ENCODE measurements at places on chromosomes 3 and 15.

- no peak for DNase-seq
Observed at GRCh38 chr3:196708467-196708866, 3.6 kb downstream of the CEP19 start.

DNA sequence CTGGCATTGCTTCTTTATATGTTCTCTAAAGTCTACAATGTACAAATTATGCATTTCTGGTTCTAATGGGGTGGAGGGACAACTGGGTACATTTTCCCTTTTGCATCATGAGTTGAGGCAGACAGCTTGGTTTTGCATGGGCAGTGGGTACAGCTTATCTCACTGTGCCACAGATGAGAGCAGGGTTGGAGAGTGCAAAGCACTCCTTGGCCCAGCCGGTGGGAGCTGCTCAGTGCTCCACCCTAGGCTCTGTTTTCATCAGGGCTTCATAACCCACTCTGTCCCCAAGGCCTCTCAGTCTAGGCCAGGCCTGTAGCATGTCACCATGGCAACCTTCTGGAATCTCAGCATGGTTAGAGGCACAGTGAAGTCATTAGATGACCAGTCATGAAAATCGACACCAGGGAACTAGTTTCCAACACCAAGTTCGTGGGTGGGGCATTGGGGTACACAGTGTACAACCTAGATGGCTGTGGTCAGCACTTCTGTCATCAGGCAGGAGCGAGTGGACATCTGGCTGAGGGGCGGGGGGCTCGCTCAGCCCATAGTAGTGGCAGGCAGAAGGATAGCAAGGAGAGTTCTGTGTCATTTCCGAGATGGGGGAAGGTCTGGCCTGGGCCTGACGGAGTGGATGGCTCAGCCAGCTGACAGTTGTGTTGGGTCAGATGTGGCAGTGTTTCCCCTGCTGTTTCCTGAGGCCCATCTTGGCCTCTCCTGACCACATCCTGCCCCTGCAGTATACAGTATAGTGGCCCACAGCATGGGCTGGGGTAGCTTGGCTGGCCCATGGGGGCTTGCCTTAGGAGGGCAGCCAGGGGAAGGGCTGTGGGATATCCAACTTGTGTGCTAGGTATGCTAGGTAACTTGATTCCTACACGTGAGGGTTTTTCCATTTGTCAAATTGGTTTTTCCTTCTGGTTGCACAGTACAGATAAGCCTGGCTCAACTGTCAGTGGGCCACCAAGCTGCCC is 75.7 kb upstream of the PRR23C start:
- peak; percentile 6 for DNase-seq

DNA sequence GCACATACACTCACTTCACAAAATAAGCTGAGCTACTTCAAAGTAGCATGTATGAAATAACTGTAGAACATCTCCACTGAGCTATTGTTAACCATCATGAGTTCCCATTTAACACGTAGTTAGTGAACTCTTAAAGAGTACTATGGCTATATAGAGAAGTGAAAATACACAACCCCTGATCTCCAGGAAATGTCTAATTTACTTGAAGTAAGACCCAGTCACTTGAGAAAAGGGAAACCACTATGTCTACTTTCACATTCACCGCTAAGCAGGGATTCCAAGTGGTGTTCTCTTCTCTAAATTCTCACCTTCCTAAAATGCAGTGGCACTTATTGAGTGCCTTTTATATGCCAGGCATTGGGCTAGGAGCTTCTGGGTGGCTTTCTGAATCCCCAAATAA is 35.0 kb upstream of the COLQ start:
- no peak for DNase-seq

DNA sequence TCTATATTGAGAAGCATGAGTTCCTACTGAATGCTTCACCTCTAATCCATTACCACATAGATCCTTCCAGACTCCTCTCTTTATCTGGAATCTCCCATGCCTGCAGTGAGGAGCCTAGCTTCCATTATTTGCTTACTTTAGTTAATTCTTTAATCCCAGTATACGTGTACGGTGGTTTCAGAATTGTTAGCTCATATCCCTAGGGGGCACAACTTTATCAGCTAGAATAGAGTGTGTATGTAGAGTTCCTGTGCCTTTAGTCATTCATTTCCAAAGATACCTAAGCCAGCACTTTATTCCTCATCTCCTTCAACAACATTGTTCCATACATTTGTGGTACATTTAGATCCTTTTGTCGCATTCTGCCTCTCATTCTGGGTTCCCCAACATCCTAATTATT is 226.0 kb downstream of the TJP1 start:
- no peak for DNase-seq

DNA sequence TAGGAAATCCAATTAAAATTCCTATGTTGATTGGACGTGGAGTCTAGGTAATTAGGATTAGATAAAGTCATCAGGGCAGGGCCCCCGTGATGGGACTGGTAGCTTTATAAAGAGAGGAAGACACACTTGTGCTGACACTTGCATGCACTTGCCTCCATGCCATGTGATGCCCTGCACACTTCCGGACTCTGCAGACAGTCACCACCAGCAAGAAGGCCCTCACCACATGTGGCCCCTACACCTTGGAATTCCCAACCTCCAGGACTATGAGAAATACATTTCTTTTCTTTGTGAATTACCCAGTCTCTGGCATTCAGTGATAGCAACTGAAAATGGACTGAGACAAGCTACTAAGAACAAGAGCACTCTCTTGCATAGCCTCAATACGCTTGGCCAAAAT is 90.6 kb downstream of the CRYGS start:
- no peak for DNase-seq

DNA sequence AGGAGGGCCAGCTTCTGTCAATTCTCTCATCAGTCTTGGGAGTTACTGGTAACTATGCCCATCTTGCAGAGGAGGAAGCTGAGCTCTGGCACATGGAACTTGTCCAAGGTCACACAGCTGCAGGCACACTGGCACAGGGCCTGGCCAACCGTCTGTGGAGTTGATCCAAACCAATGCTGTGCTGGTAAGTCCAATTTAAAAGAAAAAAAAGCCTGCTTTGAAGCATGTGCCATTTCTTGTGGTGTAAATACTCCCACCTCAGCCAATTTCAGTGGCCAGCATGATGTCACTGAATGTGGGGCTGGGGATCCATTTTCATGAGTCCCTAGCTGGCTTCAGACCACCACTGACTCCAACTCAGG is 83.4 kb downstream of the CHSY1 start:
- DNase-seq = peak; percentile 8

DNA sequence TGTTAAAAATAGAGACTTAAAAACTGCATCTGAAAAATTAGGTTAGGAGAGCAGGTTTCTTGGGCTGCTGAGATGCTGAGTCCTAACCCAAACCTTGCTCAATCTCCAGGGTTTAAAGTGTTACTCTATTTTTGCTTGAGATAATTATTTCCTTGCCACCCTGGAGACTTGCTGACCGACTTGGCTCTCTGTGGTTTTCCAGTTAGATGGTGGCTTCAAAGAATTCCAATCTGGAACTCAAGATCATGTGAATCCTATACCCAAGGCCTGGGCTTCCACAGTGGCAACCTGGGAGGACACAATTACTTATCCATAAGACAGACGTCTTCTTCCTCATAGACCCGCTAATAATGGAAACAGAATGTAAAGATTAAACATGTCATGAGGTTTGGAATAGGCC is 47.7 kb downstream of the SUMF1 start:
- DNase-seq = no peak

DNA sequence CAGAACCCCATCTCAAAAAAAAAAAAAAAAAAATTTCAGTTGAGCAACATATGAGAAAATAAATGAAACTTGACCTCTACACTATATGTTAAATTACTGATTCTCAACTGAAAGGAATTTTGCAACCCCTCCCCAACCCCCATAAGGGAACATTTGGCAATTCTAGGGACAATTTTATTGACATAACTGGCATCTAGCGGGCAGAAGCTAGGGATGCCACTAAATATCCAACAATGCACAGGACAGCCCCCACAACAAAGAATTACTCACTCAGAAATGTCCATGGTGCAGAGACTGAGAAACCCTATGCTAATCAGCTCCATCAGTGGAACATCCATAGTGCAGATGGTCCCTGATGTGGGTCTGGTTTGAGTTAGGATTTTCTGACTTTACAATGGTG is 58.2 kb upstream of the OXTR start:
- DNase-seq = no peak

DNA sequence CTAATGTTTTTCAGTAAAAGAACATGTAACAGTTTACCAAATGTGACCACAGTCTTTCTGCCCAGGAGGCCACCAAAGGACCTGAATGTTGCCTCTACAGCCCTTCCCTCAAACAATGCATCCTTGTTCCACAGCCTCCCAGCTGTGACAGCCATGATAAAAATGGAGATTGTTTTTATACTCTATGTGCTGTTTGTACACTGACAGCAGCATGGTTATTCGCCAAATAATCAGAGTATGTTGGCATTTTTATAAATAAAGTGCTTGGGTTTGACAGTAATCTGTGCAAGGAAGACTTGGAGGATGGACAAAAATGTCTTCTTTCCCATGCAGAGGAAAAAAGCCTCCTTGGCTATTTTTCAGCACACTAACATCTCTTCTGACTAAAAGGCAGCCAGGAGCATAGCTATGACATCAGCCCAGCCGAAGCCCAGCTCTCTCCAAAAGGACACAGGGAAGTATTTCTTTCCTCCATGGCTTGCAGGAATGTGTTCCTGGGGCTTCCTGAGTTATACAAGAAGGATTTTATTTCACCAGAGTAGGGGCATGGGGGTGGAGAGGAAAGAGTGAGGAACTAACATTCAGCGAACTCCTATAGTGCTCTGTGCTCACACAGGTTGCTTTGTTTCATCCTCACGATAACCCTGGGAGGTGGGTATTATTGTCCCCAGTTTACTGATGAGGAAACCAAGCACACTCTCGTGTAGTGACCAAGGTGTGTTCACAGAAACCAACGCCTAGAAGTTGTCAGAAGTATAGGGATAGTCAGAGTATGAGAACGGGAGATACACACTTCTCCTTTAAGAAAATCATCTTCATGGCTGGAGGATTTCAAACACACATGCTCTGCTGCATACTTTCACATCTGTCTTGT is 339.7 kb downstream of the MECOM start:
- DNase-seq = no peak

DNA sequence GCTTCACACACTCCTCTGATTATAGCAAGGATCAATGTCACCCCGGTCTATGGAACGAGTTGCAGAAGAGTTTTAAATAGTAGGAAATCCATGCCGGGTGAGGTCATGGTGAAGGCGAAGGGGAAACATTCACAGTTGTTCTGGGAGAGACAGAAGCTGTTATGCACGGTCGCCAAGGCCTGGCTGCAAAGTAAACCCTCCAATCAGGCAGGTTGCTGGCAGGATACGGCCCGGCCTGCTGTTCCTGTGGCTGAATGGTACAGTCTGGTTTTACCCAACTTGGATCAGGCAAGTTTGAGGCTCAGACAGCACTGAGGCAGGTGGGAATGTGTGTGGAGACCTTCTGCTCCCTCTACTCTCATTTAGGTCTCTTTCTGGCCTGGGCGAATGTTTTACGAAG is 45.3 kb upstream of the ATP2B2 start:
- no peak for DNase-seq

DNA sequence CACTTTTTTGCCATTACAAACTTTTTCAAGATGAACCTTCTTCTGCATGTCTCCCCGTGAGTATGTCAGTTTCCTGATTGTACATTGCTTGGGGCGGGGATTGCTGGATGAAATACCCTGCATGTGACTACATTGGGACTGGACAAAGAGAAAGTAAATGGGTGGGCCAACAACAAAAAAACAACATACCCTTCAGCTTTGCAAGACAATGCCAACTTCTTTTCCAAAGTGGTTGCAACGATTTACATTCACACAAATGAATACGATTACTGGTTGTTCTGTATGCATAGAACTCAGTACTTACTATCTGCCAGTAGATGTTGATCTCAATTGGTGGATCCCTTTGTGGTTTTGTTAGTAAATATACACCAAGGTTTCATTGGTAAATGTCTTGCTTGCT is 908.4 kb downstream of the AGBL1 start:
- DNase-seq = no peak

GRCh38 chr3:128970740-128971047 is 23.2 kb downstream of the CFAP92 start:
- no peak for DNase-seq

- no peak for DNase-seq
Observed at GRCh38 chr3:56667973-56668579, 15.0 kb downstream of the TASOR start.

DNA sequence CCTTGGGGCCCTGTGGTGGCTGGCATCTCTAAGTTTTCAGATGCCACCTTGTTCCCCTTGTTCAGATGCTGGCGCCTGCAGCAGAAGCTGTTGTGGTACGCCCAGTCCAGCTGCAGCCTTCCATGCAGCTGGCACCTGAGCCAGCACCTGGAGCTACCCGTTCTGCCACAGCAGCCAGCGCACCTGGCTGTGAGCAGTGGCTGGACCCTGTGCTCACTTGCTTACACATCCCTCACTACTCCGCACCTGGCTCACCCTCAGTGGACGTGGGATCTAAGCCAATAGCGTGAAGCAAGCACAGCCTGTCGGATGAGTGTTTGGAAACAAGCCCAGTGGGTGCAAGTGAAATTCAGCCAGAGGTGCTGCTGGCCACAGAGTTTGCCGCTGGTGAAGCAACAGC is 607.5 kb upstream of the BCHE start:
- DNase-seq = no peak

- no peak for DNase-seq
Observed at GRCh38 chr3:34155666-34156065, 357.2 kb downstream of the PDCD6IP start.

- no peak for DNase-seq
Observed at GRCh38 chr3:71051893-71052687, 531.4 kb downstream of the FOXP1 start.

DNA sequence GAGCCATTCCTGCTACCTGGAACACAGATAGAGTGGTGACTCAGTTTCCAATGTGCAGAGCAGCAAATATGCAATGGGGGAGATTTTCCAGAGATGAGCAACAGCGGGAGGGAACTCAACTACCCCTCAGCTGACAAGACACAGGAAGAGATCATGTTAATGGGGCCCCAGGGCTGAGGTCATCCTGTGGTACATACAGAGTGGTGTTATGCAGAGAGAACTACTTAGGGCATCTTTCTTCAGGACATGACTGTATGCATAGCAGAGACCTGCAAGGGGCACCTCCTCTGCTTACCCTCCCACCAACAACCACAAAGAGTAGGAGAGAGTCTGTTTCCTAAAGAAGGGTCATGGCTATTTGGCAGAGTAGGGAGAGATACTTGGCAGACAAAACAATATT is 6.8 kb upstream of the TBC1D5 start:
- DNase-seq = no peak

DNA sequence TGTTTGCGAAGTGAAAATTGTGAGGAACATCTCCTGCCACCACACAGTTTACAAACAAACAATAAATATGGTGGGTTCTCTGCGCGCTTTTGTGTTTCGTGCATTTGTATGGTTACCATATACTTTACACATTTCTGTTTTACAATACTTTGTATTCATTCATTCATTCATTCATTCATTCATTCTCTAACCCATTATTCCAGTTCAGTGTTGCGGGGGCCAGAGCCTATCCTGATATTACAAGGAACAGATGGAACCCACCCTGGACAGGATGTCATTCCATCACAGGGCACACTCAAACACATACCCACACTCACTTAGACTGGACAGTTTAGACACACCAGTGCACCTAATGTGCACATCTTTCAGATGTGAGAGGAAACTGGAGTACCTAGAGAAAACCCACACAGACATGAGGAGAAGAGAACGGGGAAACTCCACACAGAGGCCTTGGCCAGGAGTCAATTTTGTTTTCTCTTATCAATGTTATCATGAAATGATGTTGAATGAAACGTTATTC is 160.5 kb downstream of the FNDC3B start:
- no peak for DNase-seq

Measured in ACHN (cell line).